ENCODE measurements at places on chromosomes 7 and 10. TPM values are rescaled to one million over a fixed set of nuclear protein-coding genes. Genes with fewer than 3 reads are reported as not detected.
A peak's percentile ranks its signal among the peaks of the same experiment; 100 is the strongest.

The TAS2R41 gene
- 0.61 TPM for total RNA-seq

The TRUB1 gene
- total RNA-seq: 14.5 TPM

The SPAM1 gene
- not detected for total RNA-seq

The SEMA3E gene
- not detected for total RNA-seq

The HOXA4 gene
- 0.19 TPM for total RNA-seq

The TAS2R3 gene
- total RNA-seq: 5.6 TPM

The FOXI2 gene
- not detected for total RNA-seq

The CYP3A5 gene
- not detected for total RNA-seq

The EPHB6 gene
- 48.4 TPM for total RNA-seq

GRCh38 chr10:99965700-99966099 lies 44.0 kb downstream of the DNMBP start:
- H3K27ac ChIP-seq: no peak overlapping the region
- DNase-seq: no peak
- no peaks in the 10 kb centered on the region for H3K36me3 ChIP-seq
- no peak overlapping the region for H3K4me3 ChIP-seq
- H3K27me3 ChIP-seq: no peaks in the 10 kb centered on the region
- H3K4me1 ChIP-seq: no peaks in the 10 kb centered on the region

- H3K27me3 ChIP-seq: no peaks in the 10 kb centered on the region
- DNase-seq: no peak
- no peak overlapping the region for H3K27ac ChIP-seq
- H3K4me3 ChIP-seq: no peak overlapping the region
- H3K4me1 ChIP-seq: no peaks in the 10 kb centered on the region
Measured at GRCh38 chr7:5437987-5438386, 14.4 kb upstream of the TNRC18 start.

DNA sequence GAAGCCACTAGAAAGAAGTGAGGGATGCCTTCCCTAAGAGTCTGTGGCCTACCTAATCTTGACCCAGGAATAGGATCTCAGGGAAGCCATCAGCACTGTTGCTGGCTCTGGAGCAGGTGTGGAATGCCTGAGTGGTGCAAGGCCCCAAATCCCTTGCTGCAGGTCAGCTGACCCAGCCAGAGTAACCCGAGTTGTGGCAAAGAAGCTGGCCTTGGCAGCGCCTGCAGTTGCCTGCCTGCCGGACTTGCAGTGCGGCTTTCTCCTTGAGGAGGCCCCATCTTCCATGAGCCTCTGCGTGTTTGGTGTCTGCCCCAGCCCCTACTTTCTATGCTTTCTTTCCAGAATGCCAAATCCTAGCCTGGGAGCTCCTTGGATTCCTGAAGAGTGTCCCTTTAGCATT lies 5.8 kb downstream of the KIAA1217 start:
- H3K4me3 ChIP-seq: no peak overlapping the region
- no peak for DNase-seq
- H3K4me1 ChIP-seq: no peaks in the 10 kb centered on the region
- H3K27ac ChIP-seq: no peak overlapping the region
- peaks cover under 1% of the 10 kb centered on the region for H3K27me3 ChIP-seq
- H3K36me3 ChIP-seq: no peaks in the 10 kb centered on the region

DNA sequence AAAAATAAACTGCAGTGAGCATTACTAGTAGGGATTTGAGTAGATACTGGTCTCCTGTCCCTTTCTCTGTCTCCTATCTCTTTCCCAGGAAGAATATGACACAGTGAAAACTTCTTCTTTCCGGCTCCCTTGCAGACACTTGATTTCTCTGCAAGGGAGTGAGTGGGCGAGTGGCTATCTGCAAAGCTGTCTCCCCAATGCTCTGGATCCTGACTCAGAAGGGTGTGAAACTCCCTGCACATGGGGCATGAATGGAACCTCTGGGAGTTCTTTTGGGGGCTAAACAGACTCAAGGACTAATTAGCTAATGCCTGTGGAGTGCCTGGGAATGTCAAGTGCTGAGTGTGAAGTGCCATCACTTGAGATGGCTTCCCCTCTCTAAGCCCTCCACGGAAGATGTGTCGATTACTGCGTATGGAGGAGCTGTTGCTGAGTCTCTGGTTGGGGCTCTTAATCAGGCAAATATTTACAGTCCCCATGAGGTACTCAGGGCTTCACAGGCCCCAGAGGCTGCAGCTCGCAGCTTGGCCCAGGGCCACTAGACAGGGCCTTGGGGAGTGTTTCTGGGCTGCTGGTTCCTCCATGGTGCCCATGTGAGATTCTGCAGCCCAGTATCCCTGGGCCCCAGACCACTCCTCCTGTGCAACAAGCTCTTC lies 139.8 kb downstream of the RPS24 start:
- H3K36me3 ChIP-seq: no peaks in the 10 kb centered on the region
- H3K4me1 ChIP-seq: no peaks in the 10 kb centered on the region
- H3K27me3 ChIP-seq: no peaks in the 10 kb centered on the region

- H3K4me3 ChIP-seq: no peak overlapping the region
- H3K4me1 ChIP-seq: no peaks in the 10 kb centered on the region
- no peak overlapping the region for H3K27ac ChIP-seq
- H3K36me3 ChIP-seq: no peaks in the 10 kb centered on the region
- no peaks in the 10 kb centered on the region for H3K27me3 ChIP-seq
- DNase-seq: no peak
Measured at GRCh38 chr7:158672975-158673374, 31.6 kb downstream of the NCAPG2 start.

DNA sequence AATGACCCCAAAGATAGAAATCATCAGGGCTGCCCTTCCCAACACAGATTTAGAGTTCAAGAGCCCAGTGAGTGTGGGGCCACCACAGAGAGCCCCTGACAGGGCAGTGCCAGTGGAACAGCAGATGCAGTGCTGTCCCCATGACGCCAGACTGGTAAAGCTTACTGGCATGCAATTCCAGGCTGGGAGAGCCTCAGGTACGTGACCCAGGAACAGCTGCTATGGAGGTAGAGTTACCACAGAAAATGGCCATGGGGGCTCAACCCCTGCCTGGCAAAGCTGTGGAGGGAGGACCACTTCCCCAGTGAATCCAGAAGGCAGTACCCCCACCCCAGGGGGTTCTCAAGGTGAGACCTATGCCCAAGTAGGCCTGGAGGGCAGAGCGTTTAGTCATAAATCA lies 228.5 kb downstream of the POLR1F start:
- no peaks in the 10 kb centered on the region for H3K36me3 ChIP-seq
- H3K4me3 ChIP-seq: no peak overlapping the region
- no peaks in the 10 kb centered on the region for H3K27me3 ChIP-seq
- no peak for DNase-seq

DNA sequence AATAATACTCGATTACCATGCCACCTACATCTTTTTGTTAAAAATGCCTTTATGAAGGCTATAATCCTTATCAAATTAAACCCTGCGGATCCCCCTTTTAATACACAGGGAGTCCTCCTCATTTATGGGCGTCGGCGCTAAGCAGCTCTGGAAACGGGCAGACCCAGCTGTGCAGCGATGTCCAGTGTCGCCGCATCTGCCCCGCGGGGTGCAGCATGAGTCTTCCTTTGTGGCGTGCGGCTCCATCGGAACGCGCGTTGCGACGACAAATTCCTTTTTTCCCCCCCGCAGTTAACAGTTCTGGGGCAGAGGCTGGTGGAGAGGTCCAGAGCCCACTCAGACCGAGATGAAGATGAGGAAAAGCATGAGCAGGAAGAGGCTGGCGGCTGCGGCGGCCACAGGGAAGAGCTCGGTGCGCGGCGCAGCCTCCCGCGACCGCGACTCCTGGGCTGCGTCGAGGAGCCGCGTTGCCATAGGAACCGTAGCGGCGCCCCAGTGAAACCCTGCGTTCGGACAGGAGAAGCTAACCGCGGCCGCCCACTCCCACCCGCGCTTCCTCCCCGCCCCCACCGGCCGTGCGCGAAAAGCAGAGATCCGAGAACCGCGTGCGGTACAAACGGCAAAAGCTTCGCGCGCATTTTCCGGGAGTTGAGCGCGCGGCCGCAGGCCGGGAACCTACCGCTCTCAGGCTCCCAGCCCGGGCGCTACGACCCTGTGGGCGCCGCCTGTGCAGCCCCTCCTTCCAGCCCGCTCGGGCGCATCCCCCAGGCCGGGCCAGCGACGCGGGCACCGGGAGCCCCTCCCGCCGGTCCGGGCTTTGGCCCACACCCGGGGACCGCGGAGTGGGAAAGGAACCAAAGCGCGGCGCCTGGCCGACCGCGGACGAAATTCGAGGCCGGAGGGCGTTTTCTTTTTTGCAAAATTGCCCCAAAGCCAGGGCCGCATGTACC lies 130.6 kb downstream of the SPAG6 start:
- peaks cover 46% of the 10 kb centered on the region for H3K27me3 ChIP-seq
- no peaks in the 10 kb centered on the region for H3K36me3 ChIP-seq
- peaks cover 16% of the 10 kb centered on the region for H3K4me1 ChIP-seq
- DNase-seq: peak; percentile 12

GRCh38 chr7:134935701-134936100 lies 50.6 kb upstream of the AGBL3 start:
- H3K4me3 ChIP-seq: no peak overlapping the region
- H3K4me1 ChIP-seq: no peaks in the 10 kb centered on the region
- no peak for DNase-seq
- no peaks in the 10 kb centered on the region for H3K36me3 ChIP-seq
- H3K27me3 ChIP-seq: no peaks in the 10 kb centered on the region

GRCh38 chr7:89927762-89928161 lies 226.5 kb upstream of the STEAP1 start:
- H3K27ac ChIP-seq: no peak overlapping the region
- DNase-seq: no peak
- H3K36me3 ChIP-seq: no peaks in the 10 kb centered on the region
- H3K4me3 ChIP-seq: no peak overlapping the region
- no peaks in the 10 kb centered on the region for H3K4me1 ChIP-seq

GRCh38 chr10:103480521-103480920 lies 1.5 kb upstream of the CALHM3 start:
- H3K36me3 ChIP-seq: no peaks in the 10 kb centered on the region
- no peaks in the 10 kb centered on the region for H3K27me3 ChIP-seq
- no peak overlapping the region for H3K4me3 ChIP-seq
- DNase-seq: no peak

- no peak overlapping the region for H3K4me3 ChIP-seq
- H3K4me1 ChIP-seq: peaks cover 14% of the 10 kb centered on the region
- peak; percentile 17 for DNase-seq
- H3K27ac ChIP-seq: no peak overlapping the region
- H3K36me3 ChIP-seq: no peaks in the 10 kb centered on the region
- no peaks in the 10 kb centered on the region for H3K27me3 ChIP-seq
Measured at GRCh38 chr10:77877441-77878344, 48.9 kb downstream of the DLG5 start.

DNA sequence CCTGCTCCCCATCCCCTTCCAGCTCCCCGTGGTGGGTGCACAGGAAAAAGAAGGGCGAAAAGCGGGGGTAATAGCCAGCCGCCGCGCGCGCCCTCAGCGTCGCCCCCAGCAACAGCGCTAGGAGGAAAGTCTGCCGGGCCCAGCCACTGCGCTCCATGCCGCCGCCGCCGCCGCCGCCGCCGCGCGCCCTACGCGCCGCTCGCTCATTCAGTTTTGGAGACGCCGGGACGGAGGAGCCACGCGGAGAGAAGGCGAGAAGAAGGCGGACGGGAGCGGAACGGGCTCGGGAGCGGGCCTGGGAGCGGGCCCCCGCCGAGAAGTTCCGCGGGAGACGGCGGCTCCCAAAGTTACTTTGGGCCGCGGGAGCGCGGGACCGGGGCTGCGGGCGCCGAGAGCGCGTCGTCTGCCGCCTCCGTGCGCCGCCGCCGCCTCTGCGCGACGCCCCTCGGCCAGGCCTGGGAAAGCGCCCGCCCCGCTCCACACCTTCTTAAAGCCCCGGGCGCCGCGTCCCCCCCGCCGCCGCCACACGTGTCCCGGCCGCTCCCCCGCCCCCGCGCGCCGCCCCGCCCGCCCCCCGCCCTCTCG lies at the start of gene RELN:
TSS of gene RELN (minus strand) at position 459 of the 585 bp plus-strand sequence. CDS start at position 157, 302 bp downstream.
- no peak within 1 kb of the TSS for H3K4me3 ChIP-seq
- no peaks in the 10 kb centered on the region for H3K36me3 ChIP-seq
- H3K27me3 ChIP-seq: no peaks in the 10 kb centered on the region
- no peak for DNase-seq
- no peaks in the 10 kb centered on the region for H3K4me1 ChIP-seq
- no peak within 1 kb of the TSS for H3K27ac ChIP-seq

DNA sequence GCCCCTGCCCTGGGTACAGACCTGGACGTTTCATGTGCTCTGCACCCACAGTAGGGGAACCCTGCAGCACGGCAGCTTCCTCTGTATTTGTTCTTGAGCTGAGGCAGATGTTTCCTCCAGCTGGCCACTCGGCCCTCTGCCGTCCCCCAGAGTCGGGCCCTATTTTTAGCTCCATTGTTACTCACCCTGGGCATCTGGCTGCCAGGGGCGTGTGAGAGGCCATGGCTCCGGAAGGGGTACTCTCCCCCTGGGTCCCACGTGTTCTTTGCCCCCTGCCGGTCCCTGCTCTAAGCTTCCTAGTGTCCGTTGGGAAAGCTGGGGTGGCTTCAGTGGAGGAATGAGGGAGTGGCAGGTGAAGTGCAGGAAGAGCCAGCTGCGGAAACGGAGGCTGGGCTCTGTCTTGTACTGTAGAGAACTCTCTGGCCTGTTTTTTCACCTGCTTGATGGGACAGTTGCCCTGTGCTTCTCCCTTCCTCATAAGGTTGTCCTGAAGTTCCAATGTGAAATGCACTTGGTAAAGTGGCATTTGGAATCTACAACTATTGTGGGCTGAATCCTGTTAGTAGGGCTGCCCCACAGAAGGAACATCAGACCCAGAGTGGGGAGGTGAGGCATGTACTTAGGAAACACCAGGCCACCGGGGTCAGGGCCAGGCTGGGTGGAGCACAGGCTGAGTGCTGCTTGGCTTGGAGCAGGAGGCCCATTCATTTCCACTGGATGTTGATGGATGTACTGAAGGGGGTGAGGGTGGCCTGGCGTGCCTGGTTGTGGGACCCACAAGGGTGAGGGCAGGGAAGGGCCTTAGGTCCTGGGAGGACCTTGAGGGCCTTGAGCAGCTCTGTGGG lies 30.6 kb downstream of the PALD1 start:
- no peak overlapping the region for H3K27ac ChIP-seq
- DNase-seq: no peak
- no peaks in the 10 kb centered on the region for H3K4me1 ChIP-seq
- no peak overlapping the region for H3K4me3 ChIP-seq
- H3K27me3 ChIP-seq: no peaks in the 10 kb centered on the region
- no peaks in the 10 kb centered on the region for H3K36me3 ChIP-seq

DNA sequence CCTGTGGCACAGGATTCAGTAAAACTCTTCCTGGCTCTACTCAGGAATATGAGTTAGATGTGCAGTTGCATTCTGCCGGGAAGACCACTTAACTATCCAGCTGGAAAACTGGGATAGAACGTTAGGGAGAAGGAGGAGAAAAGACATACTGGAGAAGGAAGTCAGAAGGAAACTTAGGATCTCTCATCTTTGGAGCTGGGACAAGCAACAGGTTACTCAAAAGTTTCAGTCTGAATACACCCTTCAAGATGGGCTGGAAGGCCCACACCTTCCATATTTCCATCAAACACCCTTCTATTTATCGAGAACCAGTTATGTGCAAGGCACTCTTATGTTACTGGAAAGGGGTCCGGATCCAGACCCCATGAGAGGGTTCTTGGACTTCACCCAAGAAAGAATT lies 440.4 kb upstream of the NRP1 start:
- H3K27ac ChIP-seq: no peak overlapping the region
- no peaks in the 10 kb centered on the region for H3K27me3 ChIP-seq
- no peak for DNase-seq
- no peaks in the 10 kb centered on the region for H3K4me1 ChIP-seq
- H3K4me3 ChIP-seq: no peak overlapping the region

GRCh38 chr7:80453699-80454340 lies 58.0 kb downstream of the GNAT3 start:
- DNase-seq: no peak
- H3K27me3 ChIP-seq: no peaks in the 10 kb centered on the region
- H3K4me3 ChIP-seq: no peak overlapping the region
- no peaks in the 10 kb centered on the region for H3K4me1 ChIP-seq
- no peak overlapping the region for H3K27ac ChIP-seq
